ENCODE measurements at places on chromosomes 1 and 21. TPM values are rescaled to one million over a fixed set of nuclear protein-coding genes. Genes with fewer than 3 reads are reported as not detected.

EFNA1 gene
- total RNA-seq, result 164 TPM

ABCG1 gene
- total RNA-seq, result 68.5 TPM

HES5 gene
- 0.88 TPM for total RNA-seq

ADCY10 gene
- total RNA-seq, result not detected

CACNA1S gene
- total RNA-seq, result not detected

CNKSR1 gene
- total RNA-seq, result 97.1 TPM

SERTAD4 gene
- total RNA-seq, result 1.3 TPM

DNA sequence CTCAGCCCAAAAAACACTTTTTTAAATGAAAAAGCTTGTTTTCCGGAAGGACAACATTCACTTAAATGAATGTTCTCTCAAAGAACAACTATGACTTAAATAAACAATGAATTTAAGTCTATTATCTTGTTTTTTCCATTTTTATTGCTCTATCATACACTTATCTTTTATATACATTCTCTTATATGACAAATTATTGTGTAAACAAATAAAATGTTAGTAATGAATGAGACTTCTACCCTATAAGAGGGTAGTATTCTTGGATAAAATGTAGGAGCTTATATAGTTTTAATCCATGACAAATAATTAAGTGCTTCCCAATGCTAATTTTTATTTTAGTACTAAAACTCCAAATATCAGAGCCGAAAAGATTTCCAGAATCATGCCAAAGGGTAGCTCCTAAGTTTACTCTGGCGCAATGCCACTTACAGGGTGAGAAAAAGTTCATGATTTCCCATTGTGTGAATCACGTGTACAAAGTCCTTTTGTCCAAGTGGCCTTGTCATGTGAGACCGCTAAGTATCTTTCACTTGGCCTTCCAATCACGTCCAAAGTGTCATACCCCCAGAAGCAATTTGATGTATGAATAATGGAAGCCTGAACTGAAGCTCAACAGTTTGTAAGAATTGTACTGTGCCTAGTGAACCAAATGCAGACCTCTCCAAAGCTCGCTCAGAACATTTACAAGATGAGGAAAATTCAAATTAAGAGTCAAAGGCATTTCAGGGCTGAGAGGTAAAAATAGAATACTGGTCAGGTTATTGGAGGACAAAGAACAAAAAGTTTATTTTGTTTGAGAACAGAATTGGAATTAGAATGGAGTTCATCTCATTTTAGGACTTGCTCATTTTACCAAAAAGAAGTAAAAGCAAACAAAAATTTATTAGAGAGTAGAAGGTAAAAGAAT, 56.6 kb upstream of the C1orf21 start:
- no peak for DNase-seq

- DNase-seq, result no peak
These were observed 458.5 kb upstream of the DEPDC1 start for GRCh38 chr1:68955424-68955823.

- DNase-seq, result no peak
These were observed 9.1 kb downstream of the SCYL3 start for GRCh38 chr1:169884634-169885033.

GRCh38 chr1:173414136-173414535, 63.0 kb upstream of the PRDX6 start:
- DNase-seq, result peak; percentile 50

DNA sequence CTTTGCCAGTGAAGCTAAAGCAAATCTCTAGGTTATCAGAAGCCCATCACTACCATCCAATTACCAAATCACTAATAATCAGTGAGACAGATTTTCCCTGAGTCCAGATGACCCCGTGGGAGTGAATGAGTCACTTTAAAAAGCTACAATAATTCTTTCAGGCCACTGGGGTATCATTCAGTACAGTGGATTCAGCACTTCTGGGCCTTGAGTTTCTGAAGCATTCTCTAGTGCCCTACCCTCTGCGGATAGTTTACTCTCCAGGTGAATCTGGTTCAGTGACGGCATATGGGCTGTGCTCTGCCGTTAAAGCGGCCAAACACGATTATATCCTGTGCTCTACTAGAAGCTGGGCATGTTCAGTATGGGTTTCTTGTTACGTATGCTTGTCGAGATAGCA, 26.1 kb downstream of the NR5A2 start:
- DNase-seq, result no peak

- no peak for DNase-seq
These were observed 1529.3 kb upstream of the TPTE start for GRCh38 chr21:8991968-8992621.

DNA sequence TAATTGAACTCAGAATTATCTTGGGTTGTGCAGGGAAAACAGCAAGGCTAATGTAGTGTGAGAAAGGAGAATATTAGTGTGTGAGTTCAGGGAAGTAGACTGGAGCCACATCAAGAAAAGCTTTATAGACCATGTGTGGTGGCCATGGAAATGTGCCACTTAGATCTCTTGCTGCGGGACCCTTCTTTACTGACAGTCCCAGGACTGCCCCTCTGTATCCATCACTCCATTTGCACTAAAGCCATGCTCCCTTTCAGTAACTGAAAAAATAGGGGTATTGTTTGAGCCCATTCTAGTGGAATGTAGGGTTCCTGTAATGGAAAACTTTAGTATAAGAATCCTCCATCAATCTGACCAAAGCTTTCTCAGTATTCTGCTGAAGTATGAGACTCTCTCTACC, 32.3 kb downstream of the SAMSN1 start:
- DNase-seq, result no peak

DNA sequence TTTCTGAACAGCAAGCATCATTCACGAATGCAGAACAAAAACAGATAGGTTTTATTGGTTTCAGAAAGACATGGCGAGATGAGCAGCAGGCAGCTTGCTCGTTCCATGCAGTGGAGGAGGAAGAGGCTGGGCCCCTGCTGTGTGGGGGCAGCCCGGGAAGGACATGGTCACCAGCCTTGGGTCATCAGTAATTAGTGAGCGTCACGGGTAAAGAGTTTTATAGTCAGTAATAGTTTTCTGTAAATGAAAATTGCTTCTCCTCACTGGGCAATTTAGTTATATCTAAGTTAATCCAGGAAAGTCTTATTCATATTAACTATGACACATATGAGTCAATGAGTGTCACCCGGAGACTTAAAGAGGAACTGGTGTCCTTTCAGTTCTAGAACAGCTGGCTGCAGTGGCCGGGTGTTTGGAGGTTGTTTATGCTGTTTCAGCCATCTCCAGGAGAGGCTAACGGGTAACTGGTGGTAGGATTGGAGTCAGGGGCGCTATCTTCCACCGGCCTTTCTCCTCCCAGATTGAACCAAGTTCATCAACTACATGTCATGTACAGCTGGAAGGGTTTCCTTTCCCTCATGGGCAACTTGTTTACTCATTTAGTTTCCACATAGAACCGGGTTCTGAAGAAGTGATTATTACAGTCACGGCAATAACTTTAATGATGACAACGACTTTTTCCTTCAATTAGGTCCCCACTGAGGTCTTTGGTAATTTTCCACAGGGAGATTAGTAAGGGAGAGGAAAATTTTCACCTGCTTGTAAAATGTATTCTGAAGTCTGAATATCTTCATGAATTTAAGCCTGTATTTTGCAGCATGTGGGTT, 34.6 kb upstream of the SLC45A1 start:
- peak; percentile 80 for DNase-seq

- peak; percentile 57 for DNase-seq
These were observed 13.0 kb downstream of the IFI6 start for GRCh38 chr1:27658951-27659496.

DNA sequence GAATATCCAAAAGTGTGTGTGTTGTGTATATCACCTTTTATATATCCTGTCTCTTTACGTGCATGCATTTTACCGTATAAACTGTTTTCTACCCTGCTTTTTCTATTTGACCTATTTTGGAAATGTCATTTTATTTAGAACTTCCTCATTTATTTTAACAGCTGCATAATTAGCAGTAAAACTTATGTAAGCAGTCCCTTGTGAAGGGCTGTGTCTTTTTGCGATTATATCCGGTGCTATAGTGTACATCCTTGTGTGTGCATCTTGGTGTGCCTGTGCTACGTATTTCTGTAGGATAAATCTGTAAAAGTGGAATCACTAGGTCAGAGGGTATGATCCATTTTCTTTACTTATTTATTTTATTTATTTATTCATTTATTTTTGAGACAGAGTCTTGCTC, 7.2 kb downstream of the LGALS8 start:
- no peak for DNase-seq

- no peak for DNase-seq
These were observed 36.6 kb upstream of the NHLH2 start for GRCh38 chr1:115877511-115877910.

DNA sequence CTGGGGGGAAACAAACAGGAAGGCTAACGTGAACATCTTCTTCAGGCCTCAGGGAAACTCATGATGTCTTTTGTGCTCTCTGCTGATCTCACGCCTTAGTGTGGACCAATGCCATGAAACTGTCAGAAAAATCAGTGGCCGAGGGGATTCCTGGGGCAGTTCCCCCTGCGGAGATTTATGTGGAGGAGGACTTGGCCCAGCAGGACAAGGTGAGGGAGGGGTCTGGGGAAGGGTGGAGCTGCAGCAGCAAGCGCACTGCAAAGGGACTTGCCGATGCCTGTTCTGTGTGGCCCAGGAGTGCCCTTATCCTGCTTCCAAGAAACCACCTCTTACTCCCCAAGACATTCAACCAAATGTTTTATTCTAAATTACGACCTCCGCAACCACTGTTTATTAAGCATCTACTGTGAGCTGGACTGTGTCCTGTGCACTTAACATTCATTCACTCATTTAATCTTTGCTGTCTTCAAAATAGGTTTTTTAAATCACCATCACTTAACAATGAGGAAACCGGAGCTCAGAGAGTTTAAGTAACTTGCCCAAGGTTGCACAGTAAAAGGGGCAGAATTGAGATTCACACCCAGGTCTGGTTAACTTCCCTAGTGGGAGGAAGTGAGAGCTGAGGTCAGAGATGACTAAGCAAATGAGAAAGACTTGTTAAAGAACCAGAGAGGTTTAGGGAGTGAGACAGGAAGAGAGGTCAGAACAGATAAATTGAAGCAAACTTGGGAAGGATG, 49.7 kb downstream of the FHAD1 start:
- DNase-seq, result no peak

- no peak for DNase-seq
These were observed 91.4 kb downstream of the PRKAB2 start for GRCh38 chr1:147080671-147081394.

DNA sequence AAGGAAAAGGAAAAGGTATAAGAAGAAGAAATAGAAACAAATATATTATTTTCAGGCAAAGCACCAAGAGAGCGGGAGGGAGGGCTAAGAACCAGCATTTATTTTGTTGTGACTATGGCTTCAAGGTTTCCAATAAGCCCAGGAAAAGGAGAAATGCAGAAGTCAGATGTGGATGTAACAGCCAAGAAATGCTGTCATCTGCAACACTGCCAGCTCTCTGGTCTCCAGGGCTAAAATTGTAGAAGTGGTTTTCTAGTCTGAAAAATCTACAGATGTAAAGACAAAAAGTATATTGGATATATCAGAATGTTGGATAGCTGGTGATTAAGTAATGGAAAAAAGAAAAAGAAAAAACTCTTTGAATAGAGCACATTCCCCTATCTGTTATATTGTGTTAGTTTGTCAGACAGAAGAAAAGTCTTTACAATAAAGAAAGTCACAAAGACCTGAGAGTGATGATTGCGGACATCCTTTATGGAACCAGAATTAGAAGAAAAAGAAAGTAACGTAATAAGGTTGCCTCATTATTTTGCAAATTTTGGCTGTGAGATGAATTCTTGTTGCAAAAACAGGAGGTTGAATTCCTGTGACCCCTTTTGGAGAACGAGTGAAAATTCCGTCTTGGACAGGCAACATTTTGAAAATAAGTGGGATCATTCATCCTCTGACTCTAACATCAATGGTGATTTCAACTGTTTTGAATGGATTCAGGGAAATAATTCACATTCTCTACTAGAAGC, 938.1 kb downstream of the TTLL7 start:
- no peak for DNase-seq

- no peak for DNase-seq
These were observed 49.9 kb upstream of the LAPTM5 start for GRCh38 chr1:30807318-30808066.

DNA sequence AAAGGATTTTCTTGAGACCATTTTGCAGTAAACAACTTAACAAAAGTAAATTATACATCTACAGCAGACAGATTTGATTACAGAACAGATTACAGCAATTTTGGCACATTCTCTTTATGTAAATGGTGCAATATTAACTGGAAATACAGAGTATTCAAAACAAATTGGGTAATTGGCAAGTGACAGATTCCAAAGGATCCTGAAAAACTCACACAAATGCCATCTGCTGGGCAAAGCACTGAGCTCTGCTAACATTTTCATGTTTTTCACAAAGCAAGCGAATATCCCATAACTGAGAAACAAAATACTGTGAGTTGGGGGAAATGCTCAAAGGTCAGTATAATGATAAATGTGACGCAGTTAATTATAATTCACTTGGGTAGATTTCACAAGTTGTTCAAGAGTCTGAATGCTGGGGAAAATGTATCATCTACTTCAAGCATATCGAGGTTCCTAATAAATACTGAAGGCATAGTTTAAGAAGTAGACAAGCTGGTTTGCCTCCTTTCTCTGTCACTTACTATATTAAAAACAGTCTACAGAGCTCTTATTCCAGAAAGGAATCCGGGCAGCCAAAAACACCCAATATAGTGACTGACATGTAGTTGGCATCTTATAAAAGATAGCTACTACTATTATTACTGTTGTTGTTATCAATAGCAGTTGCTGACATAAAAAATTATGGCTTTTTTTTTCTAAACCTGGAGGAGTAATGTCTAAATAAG, 75.8 kb upstream of the SDC3 start:
- DNase-seq, result no peak

DNA sequence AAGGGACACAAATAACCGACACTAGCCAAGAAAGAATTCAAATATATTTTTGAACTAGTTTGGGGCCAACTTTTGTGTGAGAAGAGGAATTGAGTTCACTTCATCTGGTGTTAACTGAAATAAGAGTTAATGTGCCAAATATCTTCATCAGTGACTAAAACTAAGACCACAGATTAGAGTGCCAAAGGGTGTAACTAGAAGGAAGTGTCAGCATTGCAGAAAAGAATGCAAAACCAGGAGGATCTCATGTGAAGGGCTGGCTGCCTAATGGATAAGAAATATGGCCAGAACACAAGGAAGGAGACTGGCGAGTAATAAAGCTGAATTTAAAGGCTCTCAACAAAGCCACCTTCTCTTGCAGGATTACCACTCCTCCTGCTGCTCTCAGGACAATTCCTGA, 61.8 kb upstream of the LRRC8D start:
- DNase-seq, result no peak

DNA sequence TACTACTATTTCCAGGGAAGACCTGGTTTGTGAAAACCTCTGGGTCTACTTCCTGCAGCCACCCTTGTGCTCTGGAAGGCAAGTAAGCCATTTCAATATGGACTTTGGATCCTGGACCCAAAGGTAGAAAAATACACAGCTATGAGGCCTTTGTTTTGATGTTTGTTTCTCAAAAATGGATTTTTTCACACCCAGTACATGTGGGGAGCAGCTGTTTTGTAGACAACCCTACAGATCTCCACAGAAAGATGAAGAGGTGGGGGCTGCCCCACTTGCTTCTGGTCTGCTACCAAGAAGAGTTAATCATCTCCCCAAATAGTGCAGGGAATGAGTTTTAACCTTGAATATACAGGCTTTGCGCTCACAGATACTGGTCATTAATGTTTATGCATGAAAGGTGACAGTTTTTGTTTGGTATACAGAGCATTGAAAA, 29.2 kb downstream of the ZNF281 start:
- DNase-seq, result no peak

GRCh38 chr1:19712928-19713327, 48.3 kb downstream of the HTR6 start:
- DNase-seq, result no peak
